Activated naive CD4-positive, alpha-beta T cell treated with anti-CD3 and anti-CD28 coated beads for 36 hours (primary cell): ENCODE measurements at places on chromosomes 2 and 18.

DNA sequence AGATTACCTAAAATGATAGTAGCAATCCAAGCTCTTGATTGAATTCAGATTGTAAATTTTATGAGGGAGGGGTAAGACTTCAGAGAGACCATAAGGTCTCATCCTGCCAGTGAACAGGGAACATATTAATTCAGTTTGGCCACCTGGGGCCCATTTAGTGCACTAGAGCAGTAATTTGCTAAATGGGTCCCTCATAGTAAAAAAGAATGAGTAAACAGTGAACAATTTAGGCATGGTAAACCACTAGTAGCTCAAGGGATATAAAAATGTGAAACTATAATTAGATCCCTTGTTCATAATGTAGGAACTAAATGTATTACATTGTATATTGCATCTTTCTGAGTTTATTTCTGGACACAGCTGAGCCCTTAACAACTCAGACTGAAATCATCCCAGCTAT, 4.9 kb upstream of the PHLPP1 start:
- DNase-seq = no peak

DNA sequence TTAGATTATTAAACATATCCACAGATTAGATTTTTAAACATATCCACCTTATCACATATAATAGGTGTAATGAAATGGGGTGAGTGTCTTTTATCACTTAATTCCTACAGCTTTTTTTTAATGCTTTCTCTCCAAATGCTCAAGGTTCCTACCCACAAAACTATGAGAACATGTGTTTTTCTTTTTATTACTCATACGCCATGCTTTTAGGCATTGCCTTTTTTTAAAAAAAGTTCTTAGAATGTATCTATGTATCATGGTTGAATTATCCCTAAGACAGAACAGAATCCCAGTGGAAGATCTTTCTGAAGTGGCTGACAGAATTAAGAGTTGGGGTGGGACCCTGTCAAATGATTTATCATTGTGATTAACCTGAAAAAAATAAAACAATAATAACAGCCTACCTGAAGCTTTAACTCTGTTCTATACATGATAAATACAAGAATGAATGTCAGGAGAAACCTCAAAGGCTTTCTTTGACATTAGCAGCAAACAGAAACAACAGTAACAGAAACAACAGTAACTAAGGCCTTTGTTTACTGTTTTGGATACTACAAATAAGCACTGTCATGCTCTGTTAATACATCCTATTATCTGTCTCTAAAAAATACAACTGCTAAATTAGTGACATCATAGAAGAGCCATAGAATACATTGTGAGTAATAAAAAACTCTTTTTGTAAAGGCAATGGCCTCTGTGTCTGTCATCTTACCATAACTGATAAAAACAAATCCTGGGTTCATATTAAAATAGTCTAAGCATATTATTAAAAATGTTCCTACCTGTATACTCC, 4.1 kb upstream of the ZNF397 start:
- DNase-seq = no peak

DNA sequence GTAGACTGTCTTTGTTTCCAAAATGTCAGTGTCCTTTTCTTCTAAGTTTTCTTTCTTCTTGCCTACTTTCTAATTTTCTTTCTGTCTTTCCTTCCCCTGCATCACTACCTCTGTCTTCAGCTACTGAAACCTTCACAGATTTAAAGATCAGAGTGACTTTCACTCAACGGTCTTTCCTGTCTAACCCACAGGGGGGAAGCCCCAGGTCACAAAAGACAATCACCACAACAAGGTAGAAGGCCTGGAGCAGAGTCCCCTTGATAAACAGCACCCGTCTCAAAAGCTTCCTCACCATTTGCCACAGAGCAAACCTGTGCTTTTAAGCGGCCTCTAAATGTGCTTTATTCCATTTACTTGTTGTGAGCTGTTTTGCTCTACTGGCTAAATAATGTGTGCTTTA, 665.4 kb downstream of the BCL11A start:
- peak; percentile 78 for DNase-seq

DNA sequence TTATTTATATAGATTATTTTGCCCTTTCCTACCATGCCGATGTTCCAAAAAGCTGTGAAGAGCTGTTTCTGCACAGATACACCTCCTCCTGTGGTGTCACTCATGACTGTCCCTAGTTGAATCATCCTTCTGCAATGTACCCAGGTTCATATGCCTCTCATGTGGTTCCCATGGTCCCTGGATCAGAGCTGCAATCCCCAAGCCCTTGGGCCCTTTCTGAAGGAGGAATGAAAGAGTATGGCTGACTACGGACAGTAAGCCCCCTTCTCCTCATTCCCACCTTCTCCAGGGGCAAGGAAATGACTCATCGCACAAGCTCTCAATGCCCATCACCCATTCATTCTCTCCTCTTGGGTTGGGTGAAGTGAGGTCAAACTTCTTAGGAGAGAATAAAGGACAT, 63.9 kb upstream of the ACVR1 start:
- no peak for DNase-seq

GRCh38 chr2:30270166-30270565, 38.8 kb downstream of the LBH start:
- DNase-seq = no peak

DNA sequence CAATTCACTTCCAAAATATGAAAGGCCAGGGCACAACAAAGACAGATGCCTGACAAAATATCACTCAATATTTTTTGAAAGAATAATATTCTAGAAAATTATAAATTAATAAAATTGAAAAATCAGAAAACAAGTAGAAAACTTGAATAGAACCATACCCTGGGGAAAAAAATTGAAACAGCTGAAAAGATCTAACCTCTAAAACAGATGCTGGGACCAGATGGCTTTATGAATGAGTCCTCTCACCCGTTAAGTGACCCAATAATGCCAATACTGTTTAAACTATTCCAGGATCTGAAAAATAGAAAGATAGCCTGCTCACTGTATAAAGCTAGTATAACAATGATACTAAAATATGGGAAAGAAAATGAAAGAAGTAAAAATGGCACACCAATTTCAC, 322.3 kb upstream of the VWC2L start:
- DNase-seq = no peak

DNA sequence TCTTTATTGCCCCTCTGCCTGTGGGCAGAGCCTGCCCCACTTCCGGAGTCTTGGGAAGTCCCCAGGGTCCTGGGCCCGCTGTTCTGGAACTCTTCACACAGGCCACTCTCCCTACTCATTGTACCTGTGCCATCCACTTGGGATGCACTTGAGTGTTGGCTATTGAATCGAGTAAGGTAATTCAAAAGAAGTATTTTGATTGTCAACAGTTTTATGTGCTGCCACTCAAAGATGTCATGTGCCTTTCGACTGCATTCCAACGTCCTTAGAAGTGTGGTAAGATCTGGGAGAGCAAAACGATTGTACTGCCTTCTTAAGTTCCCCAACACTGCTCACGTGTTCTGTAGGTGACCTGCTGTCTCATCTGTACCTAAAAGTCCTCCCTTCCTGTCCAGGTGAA, 77.0 kb upstream of the SMIM21 start:
- no peak for DNase-seq

DNA sequence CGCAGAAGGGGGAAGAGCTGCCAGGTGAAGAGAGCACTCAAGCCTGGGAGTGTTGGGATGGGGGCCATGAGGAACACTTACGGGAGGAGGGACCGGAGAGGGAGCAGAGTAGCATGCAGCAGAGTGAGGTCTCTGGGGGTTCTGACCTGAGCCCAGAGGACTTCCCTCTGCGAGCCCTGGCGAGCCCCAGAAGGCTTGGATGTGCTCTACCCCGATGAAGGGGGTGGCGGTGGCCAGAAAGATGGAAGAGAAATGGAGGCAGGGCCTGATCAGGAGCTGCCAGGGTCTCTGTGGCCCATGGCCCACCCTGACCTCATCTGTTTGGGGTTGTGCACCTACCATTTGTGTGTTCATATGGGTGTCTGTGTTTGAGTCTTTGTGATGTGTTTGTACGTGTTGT, 42.0 kb downstream of the CROCC2 start:
- DNase-seq = no peak

DNA sequence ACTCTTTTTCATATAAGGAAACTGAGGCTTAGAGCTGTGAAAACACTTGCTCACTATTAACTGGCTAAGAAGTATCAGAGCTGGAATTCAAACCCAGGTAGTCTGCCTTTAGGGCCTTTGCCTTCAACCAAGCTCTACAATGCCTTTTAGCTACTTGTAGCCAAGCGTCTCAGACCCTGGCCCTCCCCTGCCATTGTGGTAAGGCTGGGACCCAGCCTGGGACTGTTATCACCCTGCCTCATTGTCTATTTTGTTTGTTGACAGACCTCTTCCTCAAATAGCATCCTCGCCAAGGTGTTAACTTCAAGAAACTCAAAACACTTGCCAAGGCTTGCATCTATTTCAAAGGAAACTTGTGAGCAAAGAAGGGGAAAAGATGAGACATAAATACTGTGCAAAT, 76.7 kb upstream of the CD28 start:
- no peak for DNase-seq

GRCh38 chr2:211845338-211846035, 693.1 kb downstream of the ERBB4 start:
- DNase-seq = no peak

DNA sequence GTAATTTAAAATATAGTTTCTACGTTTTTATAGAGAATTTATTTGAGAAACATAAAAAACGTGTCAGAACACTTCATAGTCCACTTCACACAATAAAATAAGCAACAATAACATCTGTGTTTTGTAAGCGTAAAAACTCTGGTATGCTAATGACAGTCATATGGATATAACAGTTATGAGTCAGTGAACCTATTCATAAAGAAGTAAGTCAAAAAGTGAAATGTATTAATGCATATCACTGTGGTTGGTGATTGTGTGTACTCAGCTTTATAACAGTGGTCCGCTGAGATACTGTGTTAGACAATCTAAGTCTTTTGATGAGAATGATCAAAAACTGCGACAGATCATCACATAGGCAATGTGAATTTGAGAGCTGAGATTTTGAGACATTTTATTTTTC, 153.2 kb downstream of the WDR7 start:
- DNase-seq = no peak

DNA sequence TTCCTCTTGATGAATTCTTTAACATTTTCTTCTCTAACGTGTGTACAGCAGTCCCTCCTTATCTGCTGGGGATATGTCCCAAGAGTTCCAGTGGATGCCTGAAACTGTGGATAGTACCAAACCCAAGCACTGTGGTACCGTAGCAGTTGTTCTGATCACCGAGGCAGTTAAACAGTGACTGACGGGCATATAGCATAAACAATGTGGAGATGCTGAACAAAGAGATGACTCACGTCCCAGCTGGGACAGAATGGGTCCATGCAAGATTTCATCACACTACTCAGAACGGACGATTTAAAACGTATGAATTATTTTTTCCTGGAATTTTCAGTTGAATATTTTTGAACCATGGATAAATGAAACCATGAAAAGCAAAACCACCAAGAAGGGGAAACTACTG, 54.5 kb upstream of the SPAG16 start:
- no peak for DNase-seq

- peak; percentile 65 for DNase-seq
These were observed 2.2 kb downstream of the HMSD start for GRCh38 chr18:63951302-63951705.

GRCh38 chr18:35182151-35182550, 58.7 kb upstream of the ZNF397 start:
- no peak for DNase-seq

DNA sequence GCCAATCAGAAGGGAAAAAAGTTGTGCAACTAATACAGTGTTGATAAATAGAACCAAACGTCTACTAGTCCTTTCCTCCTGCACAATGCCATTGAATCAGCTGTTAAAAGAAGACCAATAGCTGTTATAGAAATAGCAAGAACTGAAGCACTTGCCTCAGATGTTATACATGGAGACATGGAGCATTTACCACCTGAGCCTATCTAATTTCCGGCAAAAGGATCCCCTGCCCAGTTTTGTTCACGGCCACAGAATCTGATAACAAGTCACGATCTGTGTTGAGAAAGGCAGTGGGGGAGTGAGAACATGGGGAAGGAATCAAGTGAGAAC, 285.4 kb downstream of the ZEB2 start:
- no peak for DNase-seq

DNA sequence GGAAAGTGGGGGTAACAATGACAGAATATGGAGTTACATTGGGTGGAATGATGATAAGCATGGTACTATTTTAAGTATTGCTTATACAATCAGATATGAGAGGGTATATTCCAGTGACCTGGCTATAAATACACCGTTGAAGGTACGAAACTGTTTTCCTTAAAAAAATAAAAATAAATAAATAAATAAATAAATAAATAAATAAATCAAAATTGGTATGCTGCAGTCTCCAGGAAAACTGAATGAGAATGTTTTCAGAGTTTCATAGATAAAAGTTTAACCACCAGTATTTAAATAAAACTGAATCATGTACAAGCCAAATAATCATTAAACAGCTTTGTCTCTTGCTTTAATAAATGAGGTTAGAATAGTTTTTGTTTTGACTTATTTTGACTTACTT, 71.4 kb downstream of the METTL8 start:
- no peak for DNase-seq

GRCh38 chr2:17184512-17184911, 333.7 kb downstream of the RAD51AP2 start:
- DNase-seq = no peak

- DNase-seq = no peak
These were observed 59.5 kb downstream of the SCN3A start for GRCh38 chr2:165144315-165144714.

GRCh38 chr2:177540283-177540682, 147.7 kb downstream of the AGPS start:
- DNase-seq = no peak

- DNase-seq = no peak
These were observed 95.2 kb upstream of the RAB6C start for GRCh38 chr2:129884221-129884786.

DNA sequence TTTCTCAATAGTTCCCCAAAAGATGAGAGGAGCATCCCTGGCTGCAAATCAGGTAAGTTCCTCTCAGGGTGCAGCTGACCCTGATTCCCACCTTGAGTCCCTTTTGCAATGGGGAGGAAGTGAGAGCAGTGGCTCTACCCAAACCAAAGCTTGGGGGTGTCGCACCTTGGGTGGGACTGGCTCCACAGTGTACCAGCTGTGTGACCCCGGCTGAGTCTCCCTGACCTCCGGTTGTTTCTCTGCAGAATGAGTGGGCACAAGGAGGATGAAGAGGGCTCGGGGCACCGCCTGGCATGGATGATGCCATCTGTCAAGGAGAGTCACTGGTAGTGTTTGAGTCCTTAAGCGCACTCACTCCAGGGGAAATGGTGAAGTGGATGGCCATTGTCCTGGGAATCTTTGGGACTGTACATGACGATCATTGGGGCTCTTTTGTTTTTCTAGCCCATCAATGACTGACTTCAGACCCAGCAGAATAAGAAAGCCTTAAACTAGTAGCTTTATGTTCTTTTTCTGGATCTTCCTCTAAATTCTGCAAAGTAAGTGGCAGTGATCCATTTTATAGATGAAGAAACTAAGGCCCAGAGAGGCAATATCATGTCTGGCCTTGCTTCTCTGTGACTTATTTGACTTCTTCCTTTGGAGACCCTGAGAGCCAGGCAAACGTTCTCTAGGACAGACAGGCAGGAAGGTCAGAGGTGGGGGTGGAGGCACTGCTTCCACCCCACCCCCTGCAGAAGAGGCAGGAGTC, 106.3 kb upstream of the ST3GAL5 start:
- no peak for DNase-seq
